ENCODE measurements at places on chromosomes 11 and 22.
A peak's percentile ranks its signal among the peaks of the same experiment; 100 is the strongest.

DNA sequence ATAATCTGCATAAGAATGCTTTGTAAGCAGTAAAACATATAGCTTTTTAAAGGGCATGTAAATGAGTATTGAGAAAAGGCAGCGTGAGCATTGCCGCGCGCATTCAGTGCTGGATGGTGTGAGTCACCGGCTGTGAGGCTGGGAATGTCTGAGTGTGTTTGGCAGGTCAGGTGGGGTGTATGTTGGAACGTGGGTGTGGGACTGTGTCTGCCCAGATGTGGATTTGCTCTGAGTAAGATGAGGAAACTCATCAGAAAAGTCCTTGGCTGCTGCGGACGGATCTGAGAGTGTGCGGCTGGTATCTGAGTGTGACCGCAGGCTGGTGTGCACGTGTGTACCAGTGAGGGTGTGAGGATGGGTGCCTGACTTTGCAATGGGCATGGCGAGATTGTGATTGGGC, 66.2 kb upstream of the NECTIN1 start:
- DNase-seq: no peak

- no peak for DNase-seq
These were observed 480 bp downstream of the TRIM34 start for GRCh38 chr11:5625281-5625680.

GRCh38 chr11:122882857-122883645, 492 bp downstream of the JHY start:
- peak; percentile 39 for DNase-seq

DNA sequence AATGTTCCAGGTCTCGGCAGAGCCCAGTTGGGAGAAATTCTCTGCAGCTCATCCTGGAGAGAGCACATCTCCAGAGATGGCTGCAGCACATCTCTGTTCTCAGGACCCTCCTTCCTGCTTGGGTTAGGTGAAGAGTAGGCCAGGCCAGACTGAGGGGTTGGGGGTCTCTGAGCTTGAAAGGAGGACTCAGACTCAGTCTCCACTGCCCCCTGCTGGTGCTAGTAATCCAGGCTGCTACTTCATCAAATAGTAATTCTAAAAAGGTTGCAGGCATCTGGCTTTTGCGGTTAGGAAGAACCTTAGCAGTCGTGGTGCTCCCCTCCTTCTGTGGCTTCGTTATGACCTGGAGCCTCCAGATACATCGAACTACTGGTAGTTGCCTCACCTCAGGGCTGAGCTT, 9.7 kb downstream of the TUB start:
- DNase-seq: no peak

- no peak for DNase-seq
These were observed 681.2 kb downstream of the NELL1 start for GRCh38 chr11:21350613-21351012.

- DNase-seq: no peak
These were observed 1487.3 kb downstream of the TBC1D22A start for GRCh38 chr22:48249713-48250268.

DNA sequence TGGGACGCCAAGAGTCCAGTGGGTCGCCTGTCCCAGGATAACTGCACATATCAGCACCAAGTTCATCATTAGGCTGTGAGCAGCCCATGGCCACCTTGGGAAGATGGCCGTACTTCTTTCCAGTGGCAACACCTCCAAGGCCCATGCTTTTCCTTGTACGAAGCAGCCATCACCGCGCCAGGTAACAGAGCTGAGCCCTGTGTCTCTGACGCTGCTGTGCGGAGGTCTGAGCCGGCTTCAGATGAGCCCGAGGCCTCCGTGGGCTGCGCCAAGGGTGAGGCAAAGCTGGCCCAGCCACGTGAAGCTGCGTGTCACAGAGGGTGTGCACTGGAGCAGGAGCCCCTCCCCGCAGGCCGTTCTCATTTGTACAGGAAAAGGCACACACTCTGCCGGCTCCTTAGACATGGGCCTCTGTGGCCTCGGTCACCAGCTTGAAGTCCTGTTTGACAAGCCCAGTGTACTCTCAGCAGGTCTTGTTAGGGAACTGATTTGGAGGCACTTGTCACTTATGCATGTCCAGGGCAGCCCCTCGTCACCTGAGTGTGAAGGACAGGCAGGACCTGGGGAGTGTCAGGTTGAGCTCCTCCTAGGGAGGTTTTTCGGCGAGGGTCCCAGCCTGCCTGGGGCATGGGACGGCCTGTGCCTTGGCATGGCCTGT, 401.5 kb downstream of the TBC1D22A start:
- no peak for DNase-seq

DNA sequence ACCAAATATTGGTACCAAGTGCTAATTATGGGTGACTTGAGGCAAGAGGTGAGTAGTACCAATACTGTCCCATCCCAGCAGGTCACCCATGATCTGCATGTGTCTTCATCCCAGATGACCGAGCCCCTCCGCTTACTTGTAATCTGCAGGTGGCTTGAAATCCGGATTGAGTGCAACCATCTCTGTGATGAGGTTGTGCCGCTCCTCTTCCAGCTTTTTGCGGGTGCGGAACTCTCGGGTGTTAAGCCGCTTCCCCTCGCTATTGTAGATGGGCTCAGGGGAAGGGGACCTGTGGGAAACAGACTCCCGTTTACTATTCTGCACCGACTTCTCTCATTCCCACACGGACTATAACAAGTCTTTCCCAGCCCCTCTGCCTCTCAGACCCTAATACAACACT, 8.2 kb downstream of the SF1 start:
- no peak for DNase-seq

DNA sequence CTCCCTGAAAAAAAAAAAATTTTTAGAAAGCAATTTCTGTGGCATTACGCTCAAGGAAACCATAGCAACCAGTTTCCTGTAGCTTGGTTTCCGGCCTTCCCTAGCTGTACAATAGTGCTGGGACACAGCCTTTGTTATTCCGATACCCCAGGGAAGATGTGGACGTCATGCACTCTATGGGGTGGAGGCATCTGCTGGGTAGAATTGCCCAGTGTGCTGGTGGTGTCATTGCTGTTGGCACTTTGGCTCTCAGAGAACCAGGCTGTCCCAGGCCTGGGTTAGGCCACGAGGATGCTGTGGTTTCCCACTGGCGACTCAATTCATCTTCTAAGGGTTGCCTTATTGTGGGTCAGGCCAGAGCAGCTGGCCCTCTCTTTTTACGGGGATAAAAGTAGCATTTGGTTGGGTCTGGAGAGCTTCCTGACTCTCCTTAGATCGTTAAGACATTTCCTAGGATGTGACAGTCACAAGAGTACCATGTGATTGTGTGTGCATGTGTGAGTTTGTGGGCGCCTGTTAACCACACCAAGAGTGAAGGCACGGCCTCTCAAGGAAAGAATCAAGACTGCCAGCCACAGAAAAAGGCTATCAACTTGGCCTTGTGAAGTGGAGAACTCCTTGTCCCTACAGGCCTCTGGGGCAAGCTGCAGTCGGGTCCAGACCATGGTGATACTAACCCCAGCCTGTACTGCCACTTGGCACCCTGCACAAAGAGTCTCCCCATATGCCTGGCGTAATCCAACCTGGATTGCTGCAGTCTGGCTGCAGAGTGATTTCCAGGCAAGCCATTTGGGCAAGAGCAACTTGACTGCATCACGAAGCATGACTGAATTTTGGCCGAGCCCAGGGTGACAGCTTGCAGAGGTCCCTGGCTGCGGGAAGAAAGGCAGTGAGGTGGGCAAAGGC, 35.9 kb upstream of the NAV2 start:
- DNase-seq: no peak

GRCh38 chr11:65786008-65786785, 666 bp upstream of the OVOL1 start:
- DNase-seq: no peak

GRCh38 chr11:8932564-8933180, at the start of gene C11orf16:
TSS of gene C11orf16 (minus strand) at chr11:8932947. CDS start at chr11:8932308, 639 bp downstream.
- no peak for DNase-seq

- no peak for DNase-seq
These were observed 25.8 kb downstream of the SWAP70 start for GRCh38 chr11:9689721-9690120.

DNA sequence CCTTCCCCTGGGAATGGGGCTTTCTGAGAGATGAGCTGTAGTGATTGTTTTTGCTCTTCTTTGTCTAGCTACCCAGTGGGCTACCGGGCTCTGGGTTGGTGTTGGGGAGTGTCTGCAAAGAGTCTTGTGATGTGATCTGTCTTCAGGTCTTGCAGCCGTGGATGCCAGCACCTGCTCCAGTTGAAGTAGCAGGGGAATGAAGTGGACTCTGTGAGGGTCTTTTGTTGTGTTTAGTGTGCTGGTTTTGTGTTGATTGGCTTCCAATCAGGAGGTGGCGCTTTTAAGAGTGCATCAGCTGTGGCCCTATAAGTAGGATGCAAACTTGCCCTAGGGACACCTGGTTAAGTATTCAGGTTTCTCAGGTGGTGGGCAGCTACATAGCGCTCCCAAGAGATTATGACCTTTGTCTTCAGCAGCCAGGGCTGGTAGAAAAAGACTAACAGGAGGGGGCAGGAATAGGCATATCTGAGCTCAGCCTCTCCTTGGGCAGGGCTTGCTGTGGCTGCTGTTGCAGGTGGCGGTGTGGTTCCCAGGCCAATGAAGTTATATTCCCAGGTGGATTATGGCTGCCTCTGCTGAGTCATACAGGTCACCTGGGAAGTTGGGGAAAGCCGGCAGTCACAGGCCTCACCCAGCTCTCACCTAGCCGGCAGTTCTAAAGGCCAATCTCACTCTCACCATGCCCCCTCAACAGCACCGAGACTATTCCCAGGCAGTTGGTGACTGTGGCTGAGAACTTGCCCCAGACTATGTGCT, 315.7 kb upstream of the C11orf87 start:
- DNase-seq: no peak

DNA sequence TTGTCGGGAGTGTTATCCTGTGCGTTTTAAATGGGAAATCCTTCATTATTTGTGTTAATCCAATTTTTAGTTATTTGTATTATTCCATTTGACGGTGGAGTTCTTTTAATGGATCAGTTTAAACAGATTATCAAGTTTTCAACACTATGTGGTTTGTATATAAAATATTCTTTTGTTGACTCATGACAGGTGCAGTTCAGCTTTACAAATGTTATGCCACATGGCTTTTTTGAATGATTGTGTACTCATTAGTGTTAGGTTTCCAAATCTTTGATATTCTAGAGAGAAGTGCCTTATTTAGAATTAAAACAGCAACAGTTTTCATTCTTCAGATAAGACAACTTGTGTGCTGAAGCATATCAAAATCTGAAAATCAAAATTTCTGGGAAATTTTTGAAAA, 2.4 kb downstream of the JAM3 start:
- no peak for DNase-seq

- DNase-seq: no peak
These were observed 687 bp downstream of the ZNF202 start for GRCh38 chr11:123740787-123741158.

DNA sequence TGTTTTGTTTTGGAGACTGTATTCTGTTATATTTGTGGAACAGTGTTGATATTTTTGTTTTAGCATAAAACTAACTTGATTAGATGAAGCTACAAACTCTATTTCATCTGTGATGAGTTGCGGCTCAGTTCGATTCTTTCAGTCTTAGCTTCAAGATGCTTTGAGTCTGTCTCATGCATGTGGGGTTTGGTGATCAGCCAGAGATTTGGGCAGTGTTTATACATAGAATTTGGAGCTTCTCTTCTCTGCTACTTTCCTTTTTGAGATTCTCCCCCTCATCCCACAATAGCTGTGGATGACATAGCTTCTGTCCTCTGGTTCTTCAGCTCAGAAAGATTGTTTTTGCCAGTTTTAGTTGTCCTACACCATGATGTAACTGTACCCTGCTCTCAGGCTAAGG, 90.4 kb downstream of the ARHGAP20 start:
- DNase-seq: no peak

DNA sequence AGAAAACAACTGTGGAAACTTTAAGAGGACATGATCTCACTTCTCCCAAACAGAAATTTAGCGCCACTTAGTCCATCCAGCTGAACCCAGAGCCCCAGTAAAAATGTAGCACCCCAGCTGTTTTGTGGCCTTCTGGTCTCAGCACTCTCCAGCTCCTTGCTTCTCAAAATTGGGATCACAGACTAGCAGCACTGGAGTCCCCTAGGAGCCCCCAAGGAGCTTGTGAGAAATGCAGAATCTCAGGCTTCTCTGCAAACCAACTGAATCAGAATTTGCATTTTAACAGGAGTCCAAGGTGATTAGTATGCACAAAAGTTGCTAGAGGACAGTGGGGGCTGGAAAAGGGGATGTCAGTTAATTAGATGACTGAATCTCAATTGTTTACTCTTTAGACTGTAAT, 89.8 kb upstream of the FIBIN start:
- DNase-seq: no peak

- no peak for DNase-seq
These were observed 6.5 kb upstream of the MALAT1 start for GRCh38 chr11:65492387-65492636.

DNA sequence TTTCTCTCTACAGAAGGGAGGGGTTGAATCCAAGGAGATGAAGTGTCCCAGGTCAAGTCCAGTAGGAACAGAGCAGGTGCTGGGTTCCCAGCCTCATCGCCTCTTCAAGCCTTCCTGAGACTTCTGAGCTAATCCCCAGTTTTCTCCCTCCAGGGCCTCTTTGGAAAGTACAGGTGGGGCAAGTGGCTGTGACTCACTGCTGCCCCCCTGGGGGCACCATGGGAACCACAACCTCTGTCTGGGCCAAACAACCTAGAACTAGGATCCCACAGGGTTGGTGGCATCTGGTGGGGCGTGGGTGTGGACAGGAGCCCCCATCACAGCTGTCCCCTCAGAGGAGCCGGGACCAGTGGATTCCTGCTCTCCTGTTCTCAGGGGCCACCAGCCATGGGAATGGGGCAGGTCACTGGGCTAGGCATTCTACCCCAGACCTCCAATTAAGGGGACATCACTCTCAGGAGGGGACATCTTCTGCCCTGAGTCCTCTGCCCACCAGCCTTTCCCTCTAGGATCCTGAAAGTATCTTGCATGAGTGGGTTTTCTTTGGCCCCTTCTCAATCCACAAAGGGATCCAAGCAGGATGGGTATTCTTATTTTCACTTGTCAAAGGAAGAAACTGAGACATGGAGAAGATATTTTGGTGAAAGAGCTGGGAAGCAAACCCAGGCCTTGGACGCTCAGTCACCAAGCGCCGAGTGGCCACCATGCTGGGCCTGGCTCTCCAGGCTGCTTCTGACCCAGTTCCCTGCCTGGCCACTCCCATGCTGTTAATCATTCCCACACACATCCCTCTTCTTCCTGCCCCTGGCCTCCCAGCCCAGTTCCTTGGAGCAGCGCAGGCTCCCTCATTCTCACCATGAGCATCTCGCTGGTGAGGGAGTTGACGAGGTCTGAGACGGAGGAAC, 23.8 kb downstream of the LRRC10B start:
- peak; percentile 33 for DNase-seq

DNA sequence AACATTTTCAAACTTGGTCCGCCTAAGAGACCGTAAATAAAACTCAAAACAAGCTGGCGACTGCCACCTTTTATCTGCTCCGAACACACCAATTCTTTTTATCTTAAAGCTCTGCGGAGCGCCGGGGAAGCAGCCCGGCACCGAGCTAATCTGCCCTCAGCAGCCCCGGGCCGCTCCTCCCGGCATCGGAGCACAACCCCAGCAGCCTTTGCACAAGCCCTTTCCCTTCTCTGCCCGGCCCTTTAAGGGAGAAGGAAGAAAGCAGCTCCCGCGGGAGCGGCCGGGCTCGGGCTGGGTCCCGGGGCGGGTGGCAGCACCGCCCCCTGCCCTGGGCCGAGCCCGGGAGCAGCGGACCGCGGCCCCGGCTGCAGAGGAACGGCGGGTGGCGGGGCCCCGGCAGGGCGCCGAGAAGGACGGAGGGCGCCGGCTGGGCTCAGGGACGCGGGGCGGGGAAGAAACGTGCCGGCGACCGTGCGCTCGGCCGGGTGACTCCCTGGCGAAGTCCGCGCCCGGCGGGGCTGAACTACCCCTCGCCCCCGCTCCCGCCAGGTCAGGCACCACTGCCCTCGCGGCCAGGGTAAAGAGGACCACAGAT, 133.6 kb upstream of the C11orf58 start:
- no peak for DNase-seq

GRCh38 chr22:18085188-18085587, 7.4 kb downstream of the PEX26 start:
- no peak for DNase-seq

Data from activated T-cell treated with anti-CD3 and anti-CD28 coated beads for 1 hour (primary cell).